CD4-positive, alpha-beta T cell treated with Interleukin-2 at 100 ng/mL for 4 hours (primary cell): ENCODE measurements at places on chromosomes 6 and 20.

DNA sequence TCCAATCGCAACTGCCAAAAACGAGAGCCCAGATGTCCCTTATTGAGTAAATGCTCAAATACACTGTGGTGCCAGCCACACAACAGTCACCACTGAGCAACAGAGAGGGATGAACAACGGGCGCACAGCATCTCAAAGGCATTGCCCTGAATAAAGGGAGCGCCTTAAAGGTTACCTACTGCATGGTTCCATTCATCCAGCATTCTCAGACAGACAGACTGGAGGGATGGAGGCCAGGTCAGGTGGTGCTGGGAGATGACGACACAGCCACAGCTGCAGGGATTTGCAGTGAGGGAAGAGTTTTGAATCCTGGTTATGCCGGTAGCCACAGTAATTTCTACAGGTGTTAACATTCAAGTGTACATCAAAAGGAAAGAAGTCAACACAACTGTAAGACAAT, 615.5 kb upstream of the AGPAT4 start:
- no peak for DNase-seq

DNA sequence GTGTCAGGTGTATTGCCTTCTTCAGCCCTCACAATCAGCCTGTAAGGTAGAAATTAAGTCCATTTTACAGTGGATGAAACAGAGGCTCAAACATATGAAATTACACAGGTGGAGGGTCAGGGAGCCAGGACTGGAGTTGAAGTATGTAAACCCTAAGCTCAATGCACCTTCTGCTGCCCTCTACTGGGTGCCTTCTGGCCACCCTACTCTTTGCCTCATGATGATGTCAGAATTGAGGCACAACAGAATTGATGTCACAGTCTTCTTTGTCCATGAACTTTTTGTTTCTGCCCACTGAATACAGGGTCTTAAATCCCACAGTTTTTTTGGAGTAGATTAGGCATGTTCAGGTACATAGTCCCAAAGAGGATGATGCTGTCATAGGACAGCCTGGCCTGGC, 400.8 kb upstream of the CHD6 start:
- no peak for DNase-seq

DNA sequence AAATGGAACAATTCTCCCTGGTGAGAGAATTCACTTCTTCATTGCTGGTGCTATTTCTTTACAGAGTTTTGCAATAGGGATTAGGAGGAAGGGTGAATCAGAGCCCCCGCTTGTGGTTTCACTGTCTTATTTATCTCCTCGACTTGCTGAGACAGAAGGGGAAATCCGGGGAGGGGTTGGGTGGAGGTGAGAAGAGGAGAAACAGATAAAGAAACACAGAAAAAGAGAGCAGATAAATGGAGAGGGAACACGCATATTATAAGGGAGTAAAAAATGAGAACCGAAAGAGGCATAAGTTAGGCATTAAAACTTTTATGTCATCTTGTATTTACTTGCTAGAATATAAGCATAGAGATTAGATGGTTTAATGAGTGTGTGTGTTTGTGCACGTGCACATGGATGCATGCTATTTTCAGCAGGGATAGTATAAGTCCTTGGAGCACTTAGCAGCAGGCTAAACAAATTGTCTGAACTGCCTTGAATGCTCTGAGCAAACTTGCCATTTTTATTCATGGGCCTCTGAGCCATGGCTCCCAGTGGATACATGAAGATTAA, 105.0 kb downstream of the OLIG3 start:
- DNase-seq: peak; percentile 88

- no peak for DNase-seq
Measured at GRCh38 chr6:134619077-134619476, 301.2 kb upstream of the SGK1 start.

- DNase-seq: no peak
Measured at GRCh38 chr20:63748070-63748933, 8.7 kb downstream of the SLC2A4RG start.

DNA sequence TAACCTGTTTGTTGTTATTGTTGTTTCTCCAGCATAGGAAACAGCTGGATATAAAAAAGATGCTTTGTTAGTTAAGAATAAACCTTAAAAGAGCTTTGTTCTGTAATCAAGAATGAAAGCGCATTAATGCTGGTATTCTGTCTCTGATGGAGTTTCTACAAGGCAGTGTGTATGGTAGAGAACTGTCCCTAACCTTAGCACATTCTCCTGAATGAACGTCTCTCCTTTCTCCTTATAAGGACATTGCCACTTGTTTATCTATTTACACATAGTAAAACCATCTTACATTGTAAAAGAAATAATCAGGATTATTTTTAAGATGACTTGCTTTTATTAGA, 33.8 kb upstream of the LCA5 start:
- DNase-seq: no peak

DNA sequence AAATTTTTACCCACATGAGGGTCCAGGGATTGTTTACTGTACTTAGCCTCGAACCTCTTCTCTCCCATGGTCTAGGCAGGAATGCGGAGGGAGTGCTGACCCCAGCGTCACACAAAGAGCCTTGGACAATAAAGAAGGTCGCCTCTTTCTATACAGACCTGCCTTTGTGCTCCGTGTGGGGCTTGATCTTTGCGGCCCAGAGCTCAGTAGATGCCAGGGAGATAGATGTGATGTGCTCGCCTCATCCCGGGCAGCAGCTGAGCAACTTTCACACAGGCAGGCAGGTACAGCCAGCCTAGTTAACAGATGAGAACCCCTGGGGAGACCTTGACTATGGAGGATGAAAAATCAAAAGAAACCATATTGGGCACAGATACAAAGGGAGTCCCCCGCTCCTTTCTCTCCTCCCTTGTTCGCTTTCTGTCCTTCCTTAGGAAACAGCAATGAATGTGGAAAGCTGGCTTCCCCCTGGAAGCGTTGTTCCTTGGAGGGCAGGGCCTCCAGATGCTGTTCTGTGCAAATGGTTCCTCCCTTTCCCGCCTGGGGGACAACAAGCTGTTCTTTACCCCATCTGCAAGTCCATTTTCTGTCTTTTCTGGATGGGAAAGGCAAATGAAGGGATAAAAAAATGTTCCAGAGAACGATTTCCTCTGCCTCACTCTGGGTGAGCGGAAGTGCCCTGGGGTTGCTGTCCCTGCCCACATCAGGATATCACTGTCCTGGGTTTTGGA, 128.3 kb downstream of the OLIG3 start:
- DNase-seq: no peak

DNA sequence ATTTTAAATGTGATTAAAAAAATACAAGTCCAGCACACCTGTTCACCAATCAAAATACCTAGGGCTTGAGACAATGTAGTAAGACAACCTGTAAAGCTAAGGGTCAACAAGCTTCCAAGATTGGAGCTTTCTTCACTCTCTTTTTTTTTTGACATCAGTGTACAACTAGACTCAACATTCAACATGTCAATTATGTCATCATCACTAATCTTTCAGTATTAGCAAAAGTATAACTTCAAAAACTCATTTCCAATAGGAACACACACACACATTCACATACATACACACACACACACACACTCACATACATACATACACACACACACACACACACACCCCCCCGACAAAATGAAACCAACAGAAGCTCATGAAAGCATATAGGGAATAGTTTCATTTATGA, 26.0 kb downstream of the PRKN start:
- DNase-seq: no peak

DNA sequence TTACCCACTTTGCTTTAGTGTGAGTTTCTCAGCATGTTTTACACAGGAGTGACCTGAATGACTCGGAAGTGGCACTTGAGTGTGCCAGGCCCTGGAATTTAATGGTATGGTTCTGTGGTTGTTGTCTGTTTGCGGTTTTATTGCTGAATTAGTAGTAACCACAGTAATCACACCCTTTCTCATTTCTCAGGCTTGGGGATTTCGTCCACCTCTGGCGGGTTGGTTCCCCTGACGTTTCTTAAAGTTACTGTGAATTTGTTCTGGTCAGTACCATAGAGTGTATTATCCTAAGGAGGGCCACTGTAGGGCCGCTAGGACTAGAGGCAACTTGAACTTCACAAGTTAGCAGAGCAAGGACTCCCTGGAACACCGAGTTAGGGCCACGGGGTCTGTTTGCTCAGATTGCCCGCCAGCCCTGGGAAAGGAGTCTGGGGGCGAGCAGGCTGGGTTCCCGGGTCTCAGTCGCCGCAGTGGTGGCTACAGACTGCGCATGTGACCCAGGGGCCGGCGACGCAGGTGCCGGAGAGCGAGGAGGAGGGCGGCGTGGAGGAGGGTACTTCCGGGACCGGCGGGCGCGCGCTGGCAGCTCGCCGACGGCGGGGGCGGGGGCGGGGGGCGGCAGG, 546 bp upstream of the KLHL32 start:
- DNase-seq: peak; percentile 48

DNA sequence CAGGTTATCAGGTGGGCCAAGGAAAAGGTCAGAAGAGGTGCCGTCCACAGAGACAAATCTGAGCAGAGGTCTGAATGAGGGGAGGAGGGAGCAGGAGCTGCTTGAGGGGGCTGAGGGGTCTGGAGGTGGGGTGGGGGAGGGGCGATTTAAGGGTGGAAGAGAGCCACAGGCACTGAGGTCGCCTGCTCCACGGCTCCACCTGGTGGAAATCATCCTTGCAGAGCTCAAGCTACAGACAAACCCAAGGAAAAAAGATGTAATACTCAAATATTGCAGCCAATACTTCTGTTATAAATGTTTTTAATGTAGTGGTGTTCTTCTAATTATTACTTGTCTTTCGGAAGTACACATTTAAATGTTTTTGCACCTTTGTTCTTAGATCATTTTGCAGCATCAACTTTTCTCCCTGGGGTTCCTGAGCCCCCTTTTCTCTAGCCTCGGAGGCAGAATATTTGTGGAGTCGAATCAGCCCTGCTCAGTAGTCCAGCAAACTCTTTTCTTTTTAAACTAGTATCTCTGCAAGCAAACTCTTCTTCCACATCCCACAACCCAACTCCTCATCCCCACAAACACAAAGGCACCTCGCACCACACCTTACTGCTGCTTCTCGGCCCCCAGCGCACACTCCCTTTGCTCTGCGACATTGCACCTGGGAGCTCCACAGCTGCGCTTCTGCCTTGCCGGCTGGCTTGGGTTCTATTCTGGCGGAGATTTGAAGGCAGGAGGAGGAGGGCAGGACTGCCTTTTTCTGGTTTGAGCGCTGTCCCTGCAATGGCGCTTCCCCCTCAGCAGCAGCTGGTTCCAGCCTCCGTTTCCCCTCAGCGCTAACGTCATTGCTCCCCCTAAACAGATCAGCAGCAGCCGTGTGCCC, 51.0 kb upstream of the TFAP2A start:
- no peak for DNase-seq

GRCh38 chr20:33490934-33491656, 1.2 kb downstream of the CBFA2T2 start:
- no peak for DNase-seq

DNA sequence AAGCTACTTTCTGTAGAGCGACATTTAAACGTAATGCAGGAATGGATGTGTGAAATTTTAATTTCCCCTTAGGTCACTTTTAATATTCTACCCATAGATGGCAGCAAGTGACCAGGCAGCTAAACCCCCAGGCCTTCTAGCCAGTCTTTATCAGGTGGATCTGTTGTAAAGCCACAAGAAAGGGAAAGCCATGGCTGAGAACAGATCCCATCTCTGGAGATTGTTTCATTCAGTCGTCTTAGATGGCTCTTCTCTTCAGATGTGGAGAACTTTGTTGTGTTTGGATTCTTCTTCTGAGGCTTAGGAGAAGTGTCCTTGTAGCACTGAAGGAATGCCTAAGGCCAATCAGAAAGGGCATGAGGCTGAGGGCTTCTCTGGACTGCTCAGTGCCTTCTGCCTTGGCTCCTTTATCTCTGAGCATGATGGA, 15.8 kb upstream of the RNF182 start:
- peak; percentile 64 for DNase-seq

- DNase-seq: no peak
Measured at GRCh38 chr6:112710710-112711109, 363.6 kb downstream of the RFPL4B start.

DNA sequence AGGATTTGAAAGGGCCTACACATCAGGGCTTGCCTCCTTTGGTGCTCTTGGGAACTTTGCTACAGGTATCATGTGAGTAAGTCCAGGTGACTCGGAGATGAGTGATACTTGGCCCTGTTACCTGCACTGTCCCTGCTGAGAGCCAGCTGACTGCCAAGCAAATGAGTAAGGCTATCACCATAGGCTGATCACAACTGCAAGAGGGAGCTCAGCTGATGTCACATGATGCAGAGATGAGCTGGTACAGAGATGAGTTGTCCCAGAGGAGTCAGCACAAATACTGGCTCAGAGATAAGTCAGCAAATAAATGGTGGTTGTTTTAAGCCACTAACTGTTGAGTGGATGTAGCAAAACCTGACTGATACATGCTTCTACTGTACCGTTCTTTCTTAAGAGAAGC, 41.4 kb downstream of the LAMP5 start:
- DNase-seq: no peak

GRCh38 chr20:44104798-44105517, 82.0 kb downstream of the JPH2 start:
- DNase-seq: no peak

DNA sequence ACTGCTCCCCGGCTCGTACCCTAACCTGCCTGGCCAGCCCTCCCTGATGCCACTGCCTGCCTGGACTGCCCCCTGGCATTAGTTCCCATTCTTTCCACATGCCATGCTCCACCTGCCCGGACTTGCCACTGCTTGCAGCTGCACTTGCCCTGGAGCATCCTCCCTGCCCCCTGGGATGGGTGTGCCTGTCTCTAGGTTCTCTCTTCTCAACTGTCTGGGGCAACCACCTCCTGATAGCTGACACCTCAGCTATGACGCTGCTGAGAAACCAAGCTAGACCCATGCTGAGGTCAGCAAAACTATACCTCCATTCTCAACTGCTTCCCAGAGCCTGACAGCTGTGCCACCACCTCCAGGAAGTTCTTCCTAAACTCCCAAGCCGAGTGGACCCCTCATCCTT, 72.1 kb downstream of the PERP start:
- no peak for DNase-seq
